RWPE2 (cell line): ENCODE measurements at places on chromosomes 16 and 17.

GRCh38 chr16:2770057-2770951, 6.8 kb downstream of the ELOB start:
- no peak for DNase-seq

DNA sequence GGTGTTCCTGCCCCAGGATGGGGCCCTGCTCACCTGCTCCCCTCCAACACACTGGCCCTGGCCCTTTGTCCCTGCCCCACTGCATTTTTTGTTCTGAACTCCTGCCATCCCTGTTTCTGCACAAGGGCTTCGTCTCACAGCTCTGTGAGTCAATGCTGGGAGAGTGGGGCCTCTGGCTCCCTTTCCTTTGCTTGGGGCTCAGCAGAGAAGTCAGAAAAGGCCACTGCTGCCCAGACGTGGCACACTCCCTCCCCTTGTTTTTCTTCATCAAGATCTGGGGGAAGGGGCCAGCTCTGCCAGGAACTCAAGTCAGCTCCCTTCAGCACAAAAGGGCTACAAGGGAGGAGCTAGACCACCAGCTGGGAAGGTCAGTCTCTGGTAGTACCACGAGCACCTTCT, 8.9 kb downstream of the PROCA1 start:
- DNase-seq: no peak

DNA sequence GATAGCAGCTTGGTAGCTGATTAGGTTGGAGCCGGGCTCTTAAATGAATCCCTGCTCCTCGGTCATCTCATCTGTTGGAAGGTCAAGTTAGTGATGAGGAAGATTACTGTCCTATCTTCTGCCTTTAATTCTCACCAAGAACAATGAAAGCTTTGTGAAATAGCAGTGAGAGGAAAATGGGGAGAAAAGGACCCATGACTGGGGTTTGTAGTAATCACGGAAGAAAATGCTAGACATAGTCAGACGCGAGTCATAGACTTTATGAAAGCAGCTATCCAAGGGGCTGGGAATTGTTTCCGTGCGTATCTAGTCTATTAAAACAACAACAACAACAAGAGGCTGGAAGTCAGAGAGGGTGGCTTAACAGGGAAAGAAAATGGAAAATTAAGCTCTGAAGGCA, 18.3 kb downstream of the PIK3R5 start:
- DNase-seq: no peak

DNA sequence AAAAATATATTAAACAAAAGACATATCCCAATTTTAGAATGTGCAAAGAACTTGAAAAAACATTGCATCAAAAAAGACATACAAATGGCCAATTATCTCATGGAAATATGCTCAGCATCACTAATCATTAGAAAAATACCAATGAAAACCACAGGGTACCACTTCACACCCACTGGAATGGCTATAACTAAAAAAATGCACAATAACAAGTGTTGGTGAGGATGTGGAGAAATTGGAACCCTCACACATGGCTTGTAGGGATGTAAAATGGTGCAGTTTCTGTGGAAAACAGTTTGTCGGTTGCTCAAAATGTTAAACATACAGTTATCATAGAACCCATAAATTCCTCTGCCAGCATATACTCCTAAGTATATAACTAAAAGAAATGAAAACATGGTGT, 796 bp upstream of the PSMB6 start:
- DNase-seq: no peak

GRCh38 chr17:65123757-65124675, 13.2 kb upstream of the RGS9 start:
- DNase-seq: no peak

DNA sequence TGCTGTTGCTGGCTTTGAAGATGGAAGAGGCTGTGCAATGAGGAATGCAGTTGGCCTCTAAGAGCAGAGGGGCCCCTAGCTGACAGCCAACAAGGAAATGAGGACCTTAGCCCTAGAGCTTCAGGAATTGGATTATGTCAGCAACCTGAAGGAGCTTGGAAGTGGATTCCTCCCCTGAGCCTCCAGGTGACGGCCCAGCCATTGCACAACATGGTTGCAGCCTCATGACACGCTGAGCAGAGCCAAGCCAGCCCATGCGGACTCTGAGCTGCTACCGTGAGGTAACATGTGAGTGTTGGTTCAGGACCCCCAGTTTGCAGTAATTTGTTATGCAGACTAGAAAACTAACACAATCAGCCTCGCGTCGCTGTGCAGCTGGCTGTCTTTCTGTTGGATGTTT, 20.2 kb downstream of the CCDC42 start:
- peak; percentile 41 for DNase-seq

DNA sequence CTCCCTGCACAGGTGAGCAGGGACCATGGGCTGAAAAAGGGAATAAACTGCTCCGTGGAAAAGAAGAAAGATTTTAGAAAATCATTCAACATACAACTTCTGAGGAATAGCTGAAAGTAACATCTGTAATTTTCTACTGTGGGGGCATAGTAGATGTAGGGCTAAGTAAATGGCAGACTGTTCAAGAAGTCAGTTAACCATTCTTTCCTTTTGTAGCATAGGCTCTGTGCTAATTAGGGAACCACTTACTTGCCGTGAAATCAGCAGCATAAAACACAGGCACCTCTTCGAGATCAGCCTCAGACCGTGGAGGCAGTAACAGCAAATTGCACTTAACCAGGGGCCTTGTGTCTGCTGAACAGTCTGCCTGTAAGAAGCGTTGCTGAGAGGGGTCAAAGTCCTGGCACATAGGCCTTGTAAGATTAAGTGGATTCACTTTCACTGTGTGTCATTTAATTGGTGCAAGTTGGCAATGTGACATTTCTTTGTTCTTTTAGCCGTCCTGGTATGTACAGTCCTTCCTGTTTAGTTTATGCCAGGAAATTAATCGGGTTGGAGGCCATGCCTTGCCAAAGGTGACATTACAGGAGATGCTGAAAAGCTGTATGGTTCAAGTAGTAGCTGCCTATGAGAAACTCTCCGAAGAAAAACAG, 10.4 kb downstream of the COG1 start:
- DNase-seq: no peak

DNA sequence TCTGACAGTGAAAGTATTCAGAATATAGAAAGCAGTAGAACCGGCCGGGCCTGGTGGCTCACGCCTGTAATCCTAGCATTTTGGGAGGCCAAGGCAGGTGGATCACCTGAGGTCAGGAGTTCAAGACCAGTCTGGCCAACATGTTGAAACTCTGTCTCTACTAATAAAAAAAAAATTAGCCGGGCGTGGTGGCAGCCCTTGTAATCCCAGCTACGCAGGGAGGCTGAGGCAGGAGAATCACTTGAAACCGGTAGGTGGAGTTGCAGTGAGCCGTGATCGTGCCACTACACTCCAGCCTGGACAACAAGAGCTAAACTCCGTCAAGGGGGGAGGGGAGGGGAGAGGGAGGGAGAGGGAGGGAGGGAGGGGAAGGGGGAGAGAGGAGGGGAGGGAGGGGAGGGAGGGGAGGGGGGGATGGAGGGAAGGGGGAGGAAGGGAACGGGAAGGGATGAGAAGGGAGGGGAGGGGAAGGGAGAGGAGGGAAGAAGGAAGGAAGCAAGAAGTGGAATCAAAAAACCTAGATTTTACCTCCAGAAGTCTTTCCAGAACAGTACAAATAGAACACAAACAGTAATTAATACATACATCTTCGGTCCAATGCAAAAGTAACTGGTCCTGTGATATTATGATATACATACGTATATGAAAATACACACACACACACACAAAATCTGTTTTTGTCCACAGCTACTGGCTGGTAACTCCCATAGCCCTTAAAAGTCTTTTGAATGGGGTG, 10.9 kb upstream of the NT5C start:
- no peak for DNase-seq

DNA sequence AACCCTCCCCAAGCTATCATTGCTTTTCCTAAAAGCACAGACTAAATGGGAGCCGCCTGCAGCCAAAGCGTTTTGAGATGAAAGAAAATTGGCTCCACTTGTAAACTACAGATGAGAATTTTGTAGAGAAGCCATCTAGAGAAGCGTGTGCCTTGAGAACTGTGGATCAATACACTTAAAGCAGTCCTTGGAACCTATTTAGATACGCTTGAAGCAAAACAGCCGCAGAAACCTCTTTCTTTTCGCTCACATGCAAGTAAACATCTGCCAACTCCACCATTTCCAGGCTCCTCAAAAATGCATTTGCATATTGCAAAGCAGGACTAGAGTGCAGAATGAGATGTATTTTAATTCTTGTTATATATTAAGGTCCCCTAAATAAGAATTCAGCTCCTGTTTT, 13.1 kb downstream of the KIAA0513 start:
- DNase-seq: no peak

DNA sequence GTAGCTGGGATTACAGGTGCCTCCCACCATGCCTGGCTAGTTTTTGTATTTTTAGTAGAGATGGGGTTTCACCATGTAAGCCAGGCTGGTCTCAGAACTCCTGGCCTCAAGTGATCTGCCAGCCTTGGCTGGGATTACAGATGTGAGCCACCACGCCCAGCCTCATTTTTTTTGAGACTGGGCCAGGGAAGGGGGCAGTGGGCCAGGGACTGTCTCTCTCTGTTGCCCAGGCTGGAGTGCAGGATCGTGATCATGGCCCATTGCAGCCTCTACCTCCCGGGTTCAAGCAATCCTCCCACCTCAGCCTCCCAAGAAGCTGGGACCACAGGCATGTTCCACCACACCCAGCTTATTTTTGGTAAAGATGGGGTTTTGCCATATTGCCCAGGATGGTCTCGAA, 16.0 kb downstream of the RSL1D1 start:
- no peak for DNase-seq

DNA sequence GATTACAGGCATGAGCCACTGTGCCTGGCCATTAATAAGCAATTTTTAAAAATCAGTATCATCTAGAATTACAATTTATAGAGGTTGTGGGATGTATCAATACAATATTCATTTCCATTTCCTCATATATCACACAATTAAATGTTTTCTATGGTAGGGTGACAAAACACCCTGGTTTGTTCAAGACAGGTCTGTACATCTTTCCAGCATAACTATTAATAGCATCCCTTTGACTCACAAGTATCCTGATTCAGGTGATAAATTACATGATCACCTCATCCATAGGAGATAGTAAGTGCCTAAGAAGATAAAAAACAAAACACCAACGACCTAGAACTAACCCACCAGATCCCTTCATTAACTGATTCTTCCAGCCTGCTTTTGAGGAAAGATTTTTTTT, 13.1 kb downstream of the COIL start:
- DNase-seq: no peak
